ENCODE measurements at places on chromosomes 5 and 9.

DNA sequence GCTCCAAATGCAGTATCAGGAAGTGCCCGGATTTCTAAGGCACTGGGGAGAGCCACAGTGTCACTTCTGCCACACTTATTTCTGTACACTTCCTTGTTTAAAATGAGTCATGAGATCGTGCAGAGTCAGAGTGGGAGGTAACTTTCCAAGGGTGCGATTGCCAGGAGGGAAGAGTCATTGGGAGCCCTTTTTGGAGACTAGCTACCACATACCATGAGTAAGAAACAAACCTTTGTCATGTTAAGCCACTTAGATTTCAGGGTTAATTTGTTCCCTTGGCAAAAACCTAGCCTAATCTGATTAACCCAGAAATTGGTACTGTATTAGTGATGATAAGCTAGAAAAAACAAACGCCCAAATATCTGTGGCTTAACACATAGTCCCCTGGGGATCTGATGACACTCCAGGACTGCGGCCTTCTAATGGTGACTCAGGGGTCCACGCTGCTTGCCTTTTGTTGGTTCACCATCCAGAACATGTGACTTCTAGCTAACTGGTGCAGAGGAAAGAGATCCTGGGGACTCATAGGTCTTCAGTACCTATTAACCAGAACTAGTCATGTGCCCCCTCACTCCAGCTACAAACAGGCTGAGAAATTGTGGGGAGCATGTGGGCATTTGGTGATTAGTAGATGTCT is 48.6 kb upstream of the TLE1 start:
- peak; percentile 71 for DNase-seq

DNA sequence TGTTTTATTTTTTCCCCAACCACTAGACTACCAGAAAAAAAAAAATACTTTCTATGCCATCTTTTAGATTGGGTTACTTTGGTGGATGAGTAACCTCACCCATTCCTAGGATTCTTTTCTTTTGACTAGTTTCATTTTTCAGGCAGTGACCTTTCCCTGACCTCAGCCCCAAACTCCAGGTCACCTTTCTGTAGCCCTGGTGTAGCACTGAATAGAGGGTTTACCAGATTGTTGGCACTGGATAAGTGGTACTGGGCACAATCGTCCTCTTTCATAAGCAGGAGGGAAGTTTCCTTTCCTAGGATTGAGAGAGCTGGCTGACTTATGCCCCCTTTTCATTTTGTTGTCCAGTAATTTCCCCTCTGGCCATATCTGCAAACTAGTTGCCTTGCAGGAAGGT is 169.4 kb upstream of the TMEM161B start:
- DNase-seq, result peak; percentile 67

DNA sequence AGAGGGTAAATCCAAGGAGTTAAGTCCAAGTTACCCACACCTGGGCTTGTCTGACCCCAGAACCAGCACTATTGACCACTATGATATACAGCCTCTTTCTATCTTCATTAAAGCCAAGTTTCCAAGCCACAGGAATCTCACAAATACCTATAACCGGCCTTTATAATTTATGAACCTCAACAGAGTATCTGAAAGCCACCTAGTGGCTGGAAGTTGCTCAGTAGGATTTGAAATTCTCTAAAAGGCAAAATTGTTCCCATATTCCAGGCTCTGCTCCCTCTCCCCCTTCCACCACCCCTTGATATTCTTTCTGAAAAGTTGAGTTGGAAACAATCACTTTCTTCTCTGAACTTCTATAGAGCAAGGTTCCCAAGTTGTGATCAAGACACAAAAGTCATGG is 106.4 kb upstream of the GPR151 start:
- no peak for DNase-seq

DNA sequence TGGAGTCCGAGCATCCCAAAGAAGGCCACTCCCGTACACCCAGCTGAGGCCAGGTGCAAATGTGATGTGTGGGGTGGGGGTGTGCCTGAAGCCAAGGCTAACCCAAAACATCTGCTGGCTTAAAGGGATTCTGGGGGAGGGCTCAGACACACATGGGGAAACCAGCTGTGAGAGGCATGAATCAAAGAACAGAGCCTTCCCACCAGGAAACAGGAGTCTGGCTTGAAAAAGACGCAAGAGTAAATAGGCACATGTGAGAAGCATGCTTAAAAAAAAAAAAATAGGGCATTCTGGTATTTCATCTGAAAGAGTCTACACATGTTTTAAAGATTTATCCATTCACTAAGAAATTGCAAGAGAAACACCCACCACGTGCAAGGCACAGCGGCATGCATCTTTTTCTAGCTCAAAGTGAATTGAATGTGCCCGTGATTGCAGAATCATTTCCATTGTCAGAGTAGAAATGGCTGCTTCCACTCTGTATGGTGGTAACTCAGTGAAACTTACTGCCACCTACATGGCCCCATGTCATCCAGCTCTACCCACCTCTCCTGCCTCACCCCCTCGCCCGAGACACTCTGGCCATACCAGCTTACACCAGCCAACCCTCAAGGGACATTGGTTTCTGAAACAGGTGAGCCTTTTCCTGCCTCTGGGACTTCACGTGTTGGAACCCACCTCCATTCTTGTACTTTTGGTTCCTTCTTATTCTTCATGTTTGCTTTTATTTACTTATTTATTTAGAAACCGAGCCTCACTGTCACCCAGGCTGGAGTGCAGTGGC is 71.5 kb downstream of the SEMA5A start:
- no peak for DNase-seq

DNA sequence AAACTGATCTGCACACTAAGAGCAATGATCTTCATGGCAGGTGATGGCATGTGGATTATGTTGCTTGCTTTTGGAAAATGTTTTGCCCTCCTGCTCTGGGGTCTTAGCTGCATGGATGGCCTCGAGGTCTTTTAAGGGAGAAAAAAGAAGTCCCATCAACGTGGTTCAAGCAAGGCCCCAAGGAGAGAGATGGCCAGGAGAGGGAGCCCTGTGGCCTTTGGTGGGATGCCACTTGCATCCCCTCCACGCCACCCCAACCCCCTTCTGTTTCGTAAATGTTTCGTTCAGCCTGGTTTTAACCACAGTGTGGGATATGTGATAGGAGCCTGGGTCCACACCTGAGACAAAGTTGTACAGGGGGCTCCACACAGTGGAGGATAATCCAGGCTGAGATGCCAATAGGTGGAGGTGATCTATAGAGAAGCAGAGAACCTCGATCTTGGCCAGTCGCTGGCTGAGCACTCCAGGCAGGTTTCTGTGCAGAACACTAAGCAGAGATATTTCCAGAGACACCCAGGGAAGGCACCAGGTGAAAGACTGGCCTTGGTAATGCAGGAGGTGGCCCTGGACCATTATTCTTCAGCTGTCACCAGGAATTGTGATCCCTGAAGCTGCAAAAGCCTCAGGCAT is 25.8 kb upstream of the FRRS1L start:
- DNase-seq, result no peak

DNA sequence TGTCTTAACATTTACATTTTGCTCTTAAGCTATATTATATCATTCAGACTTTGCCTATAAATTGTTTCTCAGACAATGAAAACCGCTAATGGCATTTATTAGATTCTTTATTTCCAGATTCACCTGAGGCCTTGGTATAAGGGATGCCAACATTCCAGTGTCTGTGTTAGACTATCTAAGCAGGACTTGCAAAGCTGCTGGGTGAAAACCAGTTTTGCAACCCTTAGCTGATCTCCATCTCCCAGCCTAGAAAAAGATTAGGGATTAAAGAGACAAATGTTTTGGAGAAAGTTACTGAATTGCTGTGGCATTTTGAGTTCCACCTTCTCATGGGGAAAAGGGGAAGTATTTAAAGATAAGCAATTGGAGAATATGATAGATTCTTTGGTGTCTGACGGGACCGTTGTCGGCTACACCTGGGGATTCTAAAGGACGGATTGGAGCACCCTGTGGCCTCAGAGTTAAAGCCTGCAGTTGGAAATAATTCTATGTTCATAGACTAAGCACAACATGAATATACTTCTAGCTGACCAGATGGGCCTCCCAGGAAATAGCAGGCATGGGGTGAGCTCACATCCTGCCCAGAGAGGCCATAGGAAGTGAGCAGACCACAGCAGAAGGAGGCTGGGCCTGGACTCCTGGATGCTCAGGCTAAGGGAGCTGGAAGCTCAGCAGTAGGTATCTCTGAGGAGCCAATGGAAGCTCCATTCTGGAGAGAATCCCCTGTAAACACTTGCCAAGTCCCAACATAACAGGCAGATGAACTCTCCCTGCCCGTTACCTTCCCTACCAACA is 21.8 kb downstream of the ENTREP1 start:
- no peak for DNase-seq

GRCh38 chr9:97848215-97848479 is 4.9 kb upstream of the FOXE1 start:
- no peak for DNase-seq

GRCh38 chr5:130652176-130652575 is 512.9 kb downstream of the HINT1 start:
- no peak for DNase-seq

DNA sequence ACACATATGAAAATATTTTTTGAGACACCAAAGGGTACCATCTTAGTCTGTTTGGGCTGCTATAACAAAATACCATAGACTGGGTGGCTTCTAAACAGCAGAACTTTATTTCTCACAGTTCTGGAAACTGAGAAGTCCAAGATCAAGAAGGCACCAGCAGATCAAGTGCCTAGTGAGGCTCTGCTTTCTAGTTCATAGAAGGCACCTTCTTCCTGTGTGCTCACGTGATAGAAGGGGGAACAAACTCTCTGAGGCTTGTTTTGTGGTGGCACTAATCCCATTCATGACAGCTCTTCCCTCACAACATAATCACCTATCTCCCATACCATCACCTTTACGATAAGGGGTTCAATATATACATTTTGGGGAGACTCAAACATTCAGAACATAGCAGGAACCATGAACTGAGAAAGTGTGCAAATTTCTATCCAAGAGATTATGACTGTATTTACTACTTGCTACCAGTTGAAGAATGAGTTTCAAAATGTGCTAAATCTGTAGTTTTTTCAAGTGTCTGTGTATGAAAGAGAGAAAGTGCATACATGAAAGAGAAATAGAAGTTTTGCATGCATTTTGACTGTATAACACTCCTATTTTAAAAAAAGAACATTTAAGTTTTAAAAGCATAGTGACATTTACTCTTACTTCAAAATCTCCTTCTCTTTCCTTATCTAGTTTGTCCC is 207.3 kb downstream of the PARP8 start:
- DNase-seq, result no peak

DNA sequence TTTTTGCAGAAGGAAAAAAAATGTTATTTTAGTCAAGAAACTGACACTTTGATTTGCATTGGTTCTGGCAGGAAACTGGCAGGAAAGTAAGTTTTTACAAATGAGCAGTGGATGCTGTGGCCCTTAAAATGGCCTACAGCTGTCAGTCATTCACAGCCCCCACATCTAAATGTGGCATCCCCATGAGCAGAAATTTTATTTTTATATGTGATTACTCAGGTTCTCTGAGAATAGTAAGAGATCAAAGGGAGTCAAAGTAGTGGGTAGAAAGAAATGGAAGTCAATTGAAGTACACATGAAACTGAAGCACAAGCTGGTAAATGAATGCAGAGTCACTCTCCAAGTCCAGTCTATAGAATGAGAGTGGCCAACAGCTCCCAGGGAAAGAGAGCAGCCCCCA is 80.3 kb downstream of the ENC1 start:
- DNase-seq, result no peak

- DNase-seq, result no peak
Observed at GRCh38 chr5:72412283-72413055, 92.3 kb downstream of the PTCD2 start.

DNA sequence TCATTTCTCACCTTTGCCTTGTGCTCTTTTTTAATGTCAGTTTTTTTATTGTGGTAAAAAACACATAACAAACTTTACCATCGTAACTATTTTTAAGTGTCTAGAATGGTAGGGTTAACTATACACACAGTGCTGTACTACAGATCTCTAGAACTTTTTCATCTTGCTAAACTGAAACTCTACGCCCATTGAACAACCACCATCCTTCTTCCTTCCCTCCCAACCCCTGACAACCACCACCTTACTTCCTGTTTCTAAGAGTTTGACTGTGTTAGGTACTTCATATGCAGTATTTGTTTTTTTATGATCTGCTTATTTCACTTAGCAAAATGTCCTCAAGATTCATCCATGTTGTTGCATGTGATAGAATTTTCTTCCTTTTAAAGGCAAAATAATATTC is 54.9 kb downstream of the PSAT1 start:
- DNase-seq, result no peak

GRCh38 chr9:90296539-90296938 is 346.1 kb downstream of the DIRAS2 start:
- no peak for DNase-seq

DNA sequence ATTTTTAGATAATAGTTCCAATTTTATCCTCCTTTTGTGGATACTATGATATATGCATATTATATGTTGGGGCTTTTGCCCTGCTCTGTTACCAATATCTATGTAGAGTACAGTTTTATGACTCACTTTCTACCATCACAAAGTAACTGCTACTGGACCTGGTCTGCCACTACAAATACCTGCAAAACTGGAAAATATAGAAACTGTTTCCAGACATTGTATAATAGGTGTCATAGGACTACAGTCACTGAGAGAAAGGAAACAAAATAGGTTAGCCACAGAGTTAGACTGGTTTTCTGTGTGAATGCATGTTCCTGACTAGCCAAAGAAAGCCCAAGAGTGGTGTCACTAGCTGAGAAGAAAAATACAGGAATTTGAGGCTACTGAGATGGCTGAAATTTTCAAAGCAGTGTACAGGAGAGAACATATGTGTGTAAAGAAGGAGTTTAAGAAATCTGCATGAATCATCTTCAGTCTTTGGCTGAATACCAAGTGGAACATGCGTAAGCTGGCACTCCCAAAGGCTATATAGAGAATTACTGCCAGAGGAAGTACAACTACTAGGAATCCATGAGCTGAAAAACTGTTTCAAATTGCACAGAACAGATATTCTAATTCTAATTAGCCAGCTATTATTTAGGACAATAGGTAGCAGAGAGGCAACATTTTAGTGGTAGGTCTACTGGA is 29.0 kb upstream of the FAM174A start:
- DNase-seq, result peak; percentile 26

GRCh38 chr9:26112724-26113123 is 434.5 kb upstream of the TUSC1 start:
- DNase-seq, result no peak

GRCh38 chr5:143955141-143955540 is 143.2 kb downstream of the HMHB1 start:
- no peak for DNase-seq

- DNase-seq, result no peak
Observed at GRCh38 chr9:89804766-89805531, 200.1 kb downstream of the GADD45G start.

DNA sequence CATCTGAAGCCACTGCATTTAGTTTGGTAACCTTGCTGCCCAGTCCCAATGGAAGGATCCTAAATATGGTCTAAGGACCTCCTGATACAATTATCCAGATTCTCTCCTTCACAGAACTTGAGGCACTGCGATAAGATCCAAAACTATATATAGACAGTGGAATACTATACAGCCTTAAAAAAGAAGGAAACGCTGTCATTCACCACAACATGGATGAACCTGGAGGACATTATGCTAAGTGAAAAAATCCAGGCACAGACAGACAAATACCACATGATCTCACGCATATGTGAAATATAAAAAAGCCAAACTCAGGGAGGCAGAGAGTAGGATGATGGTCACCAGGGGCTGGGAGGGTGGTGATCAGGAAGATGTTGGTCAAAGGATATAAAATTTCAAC is 2.8 kb upstream of the IL4 start:
- no peak for DNase-seq

Data from urothelium cell line (cell line).